Umbilical cord (tissue), 2 donors: ENCODE measurements at places on chromosomes 3 and 15. TPM values are rescaled to one million over a fixed set of nuclear protein-coding genes. Genes with fewer than 3 reads are reported as not detected.

DNA sequence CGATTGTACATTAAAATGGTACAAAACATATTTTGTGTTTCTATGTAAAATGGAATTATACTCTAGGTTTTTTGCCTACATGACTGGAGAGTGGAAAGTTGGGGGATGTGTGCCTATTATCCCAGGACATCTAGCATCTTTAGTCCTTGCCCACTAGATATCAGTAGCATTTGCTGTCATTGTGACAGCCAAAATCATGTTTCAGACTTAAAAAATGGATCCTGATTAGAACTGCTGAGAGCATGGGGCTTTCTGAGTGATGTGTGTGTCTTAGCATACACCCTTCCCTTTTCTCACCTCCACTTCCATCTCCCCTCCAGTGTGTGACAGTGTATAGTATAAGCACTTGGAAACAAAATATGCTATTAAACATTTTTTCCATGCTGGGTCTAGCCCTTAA lies 13.3 kb downstream of the ARMC8 start:
- DNase-seq = no peak

- no peak for DNase-seq
Observed at GRCh38 chr3:155441506-155441905, 148.0 kb upstream of the STRIT1 start.

The THOC7 gene
- total RNA-seq = 39.7 TPM

The C2CD4B gene
- total RNA-seq = not detected

DNA sequence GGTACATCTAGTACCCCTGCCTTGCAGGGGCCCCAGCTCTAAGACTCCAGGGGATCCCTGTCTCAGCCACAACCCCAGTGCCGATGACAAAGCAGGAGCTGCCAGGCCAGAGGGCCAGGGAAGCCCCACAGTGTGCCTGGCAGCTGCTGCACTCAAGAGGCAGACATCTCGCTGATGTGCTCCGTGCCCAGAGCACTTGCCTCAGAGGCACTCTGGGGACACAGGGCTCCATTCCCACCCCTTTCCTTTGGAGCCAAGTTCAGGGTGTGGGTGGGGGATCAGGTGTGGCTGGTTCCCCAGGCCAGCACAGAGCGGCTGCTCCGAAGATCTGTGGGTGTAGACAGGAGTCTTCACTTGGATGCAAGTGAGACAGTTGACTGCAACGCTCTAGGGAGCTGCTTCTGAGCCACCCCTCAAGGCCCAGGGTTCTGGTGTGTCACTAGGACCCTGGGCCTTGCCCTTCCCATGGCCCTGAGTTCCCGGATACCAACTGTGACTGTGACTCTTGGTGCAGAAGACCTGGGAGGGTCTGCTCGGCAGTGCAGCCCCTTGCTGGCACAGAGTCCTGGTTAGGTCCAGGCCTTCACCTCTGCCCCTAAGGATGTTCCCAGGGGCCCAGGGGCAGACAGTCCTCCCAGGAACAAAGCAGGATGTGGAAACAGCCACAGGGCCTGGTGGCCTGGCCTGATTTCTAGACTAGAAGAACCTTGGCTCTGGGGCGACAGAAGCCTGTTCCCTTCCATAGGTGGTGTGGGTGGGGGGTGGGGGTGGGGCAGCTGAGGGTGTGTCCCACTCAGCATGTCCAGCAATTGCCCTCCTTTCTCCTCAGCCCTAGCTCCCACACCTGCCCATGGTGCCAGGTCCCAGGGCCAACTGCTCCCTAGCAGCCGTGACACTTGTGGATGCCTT lies 2.5 kb downstream of the NT5DC2 start:
- DNase-seq = no peak

The C3orf80 gene
- 2.6 TPM for total RNA-seq

GRCh38 chr15:65956307-65956706 lies 87.0 kb downstream of the RAB11A start:
- no peak for DNase-seq

DNA sequence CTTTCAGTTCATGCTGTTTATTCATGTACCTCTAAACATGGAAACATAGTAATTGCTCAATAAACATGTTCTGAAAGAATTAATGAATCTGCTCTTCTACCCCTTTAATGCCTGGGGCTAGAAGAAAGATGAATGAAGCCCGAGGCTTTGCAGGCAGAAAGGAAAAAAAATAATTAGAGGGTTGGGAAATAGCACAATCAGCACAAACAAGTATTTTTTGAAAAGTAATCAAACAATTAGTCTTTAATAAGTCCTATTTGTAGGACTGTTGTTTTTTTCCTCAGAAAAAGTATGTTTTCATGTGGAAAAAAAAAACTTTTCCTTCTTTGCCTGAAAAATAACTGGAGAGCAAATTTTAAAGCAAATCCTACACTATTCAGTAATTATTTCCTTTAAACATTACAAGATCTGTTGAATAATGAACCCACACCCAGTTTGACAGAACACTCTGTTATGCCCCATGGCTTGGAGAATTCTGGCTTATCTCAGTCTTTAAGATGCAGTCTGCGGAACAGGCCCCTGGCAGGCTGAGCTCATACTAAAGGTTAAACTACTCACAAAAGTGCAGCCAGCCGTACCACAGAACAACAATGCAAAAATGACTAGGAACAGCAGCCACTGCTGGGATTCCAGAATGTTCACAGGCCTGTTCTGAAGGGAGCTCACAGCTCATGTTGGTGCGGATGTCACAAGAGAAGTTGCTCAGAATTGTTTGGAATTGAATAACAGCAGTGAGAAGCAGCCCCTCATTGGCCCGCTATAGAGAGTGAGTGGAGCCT lies 79.2 kb downstream of the ABI3BP start:
- DNase-seq = peak; percentile 76

The RAB11A gene
- total RNA-seq = 54.2 TPM

GRCh38 chr3:124839896-124840295 lies 47.3 kb downstream of the ITGB5 start:
- DNase-seq = no peak

The FGF12 gene
- total RNA-seq = 7.0 TPM

The NOX5 gene
- 1.2 TPM for total RNA-seq

The WNT5A gene
- 5.3 TPM for total RNA-seq

The CCDC54 gene
- total RNA-seq = 1.4 TPM

The CCR8 gene
- total RNA-seq = 18.3 TPM

- peak; percentile 25 for DNase-seq
Observed at GRCh38 chr3:43503067-43503728, 118.6 kb downstream of the ANO10 start.

The GOLGA6L4 gene
- 55.1 TPM for total RNA-seq

- DNase-seq = no peak
Observed at GRCh38 chr15:80929225-80929624, 60.4 kb downstream of the MESD start.

GRCh38 chr3:189394599-189395121 lies 222.9 kb downstream of the TPRG1 start:
- no peak for DNase-seq

DNA sequence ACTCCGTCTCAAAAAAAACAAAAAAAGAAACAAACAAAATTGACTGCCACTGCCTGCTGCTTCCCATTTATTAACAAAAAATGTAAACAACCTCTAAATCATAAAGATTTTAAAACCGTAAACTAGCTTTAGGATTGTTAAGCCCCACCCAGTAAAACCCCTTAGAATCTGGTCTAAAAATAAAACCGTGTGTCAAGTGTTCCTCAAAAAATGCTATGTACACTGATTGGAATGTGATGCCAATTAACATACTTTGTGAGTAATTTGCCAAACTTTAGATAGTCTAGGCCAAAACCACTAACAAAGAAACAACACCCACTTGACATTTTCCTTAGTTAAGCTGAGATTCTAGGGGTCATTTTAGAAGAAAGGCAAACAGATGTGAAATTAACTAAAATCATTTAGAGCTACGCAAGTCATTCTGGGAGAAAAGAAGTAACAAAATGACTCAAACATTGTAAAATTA lies 5.3 kb downstream of the RAF1 start:
- no peak for DNase-seq

DNA sequence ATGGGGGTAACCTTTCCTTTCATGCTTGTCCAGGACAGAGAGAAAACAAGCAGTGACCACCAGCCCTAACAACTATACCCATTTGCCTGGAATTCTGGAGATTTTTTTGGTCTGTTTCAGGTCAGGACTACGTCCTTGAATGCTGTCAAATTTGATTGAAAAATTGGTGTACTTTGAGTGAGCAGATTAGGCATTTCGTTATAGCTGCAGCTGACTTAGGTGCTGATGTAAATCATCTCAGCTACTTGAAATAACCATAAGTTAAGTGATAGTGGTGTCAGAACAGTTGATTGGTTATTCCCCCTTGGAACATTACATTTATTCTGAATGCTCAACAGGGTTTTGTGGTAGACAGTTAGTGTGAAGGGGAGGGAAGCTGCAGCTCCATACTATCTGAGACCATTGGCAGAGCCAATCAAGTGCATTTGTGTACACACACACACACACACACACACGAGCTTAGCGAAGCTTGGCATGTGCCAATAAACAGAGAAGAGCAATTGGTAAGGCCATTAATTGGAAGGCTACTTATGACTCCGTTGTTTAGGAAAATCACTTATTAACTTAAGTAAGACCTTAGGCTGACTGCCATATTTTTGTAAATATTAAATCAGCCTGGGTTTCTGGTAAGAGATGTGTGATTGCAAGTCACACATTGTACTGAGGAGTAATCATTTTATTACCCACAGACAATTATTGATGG lies 447.8 kb downstream of the MFSD1 start:
- DNase-seq = no peak

The SEMA3B gene
- total RNA-seq = 29.4 TPM

DNA sequence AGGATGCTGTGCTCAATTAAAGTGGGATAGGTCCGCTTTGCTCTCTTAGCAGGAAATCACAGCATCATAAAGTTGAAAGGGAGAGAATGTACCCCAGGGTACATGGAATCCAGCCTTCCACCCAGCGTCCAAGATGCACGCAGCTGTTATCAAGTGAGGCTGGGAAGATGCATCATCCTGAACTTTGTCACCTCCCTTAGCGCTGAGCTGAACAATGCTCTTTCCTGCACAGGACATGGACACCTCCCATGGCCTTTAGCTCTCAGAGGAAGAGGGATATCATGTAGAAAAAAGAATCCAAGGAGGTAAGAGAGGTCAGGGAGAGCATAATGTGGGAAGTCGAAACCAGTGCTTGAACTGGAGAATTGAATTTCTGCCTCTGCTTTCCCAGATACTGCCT lies 192.8 kb downstream of the FEZF2 start:
- no peak for DNase-seq

GRCh38 chr3:4411236-4411635 lies 55.8 kb downstream of the SUMF1 start:
- DNase-seq = no peak

- DNase-seq = no peak
Observed at GRCh38 chr3:69535613-69536012, 149.7 kb upstream of the FRMD4B start.

The HRH1 gene
- 15.2 TPM for total RNA-seq

DNA sequence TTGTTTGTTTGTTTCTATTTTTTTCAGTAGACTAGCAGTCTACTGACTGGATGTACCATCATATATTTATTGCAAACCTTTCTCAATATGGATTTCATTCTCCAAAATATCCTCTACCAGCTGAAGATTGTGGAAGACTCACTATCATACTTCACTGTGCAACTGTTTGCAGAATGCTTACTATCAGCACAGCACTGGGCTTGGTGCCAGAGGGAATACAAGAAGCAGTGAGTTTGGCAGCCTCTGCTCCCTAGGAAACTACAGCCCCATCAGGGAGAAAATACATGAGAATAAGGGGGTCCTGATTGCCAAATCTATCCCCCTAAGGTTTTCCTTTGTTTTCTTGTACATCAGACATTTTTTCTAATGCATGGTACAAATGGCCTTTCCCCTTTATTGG lies 27.5 kb downstream of the AQP9 start:
- peak; percentile 91 for DNase-seq

GRCh38 chr15:50262533-50262932 lies 3.0 kb downstream of the HDC start:
- no peak for DNase-seq

The XYLB gene
- total RNA-seq = 1.4 TPM

DNA sequence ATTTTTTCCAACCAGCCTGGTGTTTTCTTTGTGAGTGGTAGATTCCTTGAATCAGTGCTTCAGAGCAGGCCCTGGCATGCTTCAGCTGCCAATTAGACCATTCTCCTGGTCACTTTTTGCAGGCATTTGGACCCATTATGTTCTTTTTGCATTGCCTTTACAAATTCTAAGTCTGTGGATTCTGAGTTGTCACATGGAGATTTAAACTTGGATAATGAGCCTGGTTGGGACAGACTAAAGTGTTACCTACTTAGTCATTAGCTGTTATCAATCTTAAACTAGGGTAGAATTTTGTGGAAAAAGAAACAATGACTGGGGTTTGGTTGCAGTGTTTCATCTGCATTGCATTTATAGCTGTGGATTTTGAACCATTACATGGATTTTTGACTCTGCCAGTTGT lies 40.6 kb downstream of the ARHGEF26 start:
- no peak for DNase-seq

The MAP6D1 gene
- total RNA-seq = 5.8 TPM

DNA sequence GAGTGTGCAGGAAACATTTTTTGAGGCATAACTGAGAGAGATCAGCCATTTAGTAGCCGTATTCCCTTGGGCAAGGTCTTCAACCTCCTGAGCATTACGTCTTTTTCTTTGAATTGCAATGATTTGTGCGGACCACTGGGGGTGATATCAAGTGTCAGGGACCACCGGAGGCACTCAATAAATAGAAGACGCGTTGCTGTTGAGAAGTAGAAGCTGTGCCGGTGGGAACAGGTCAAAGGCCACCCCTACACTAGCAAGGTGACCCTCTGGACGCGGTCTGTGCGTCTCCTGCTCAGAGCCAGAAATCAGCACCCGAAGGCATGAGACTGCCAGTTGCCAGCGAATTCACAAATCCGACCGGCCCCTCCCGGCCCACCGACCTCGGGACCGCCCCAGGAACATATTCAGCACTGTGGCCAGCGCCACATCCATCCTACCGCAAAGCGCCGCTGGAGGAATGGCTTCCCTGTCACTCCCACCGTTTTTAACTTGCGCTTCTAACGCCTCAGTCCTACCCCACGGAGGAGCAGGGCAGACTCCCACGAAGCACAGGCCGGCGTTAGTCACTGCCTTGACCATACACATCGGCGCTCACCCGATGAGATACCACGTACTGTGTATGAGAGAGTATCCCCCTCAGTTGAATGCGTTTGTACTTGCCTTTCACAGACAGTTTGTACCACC lies 1.4 kb upstream of the GHSR start:
- DNase-seq = peak; percentile 23

DNA sequence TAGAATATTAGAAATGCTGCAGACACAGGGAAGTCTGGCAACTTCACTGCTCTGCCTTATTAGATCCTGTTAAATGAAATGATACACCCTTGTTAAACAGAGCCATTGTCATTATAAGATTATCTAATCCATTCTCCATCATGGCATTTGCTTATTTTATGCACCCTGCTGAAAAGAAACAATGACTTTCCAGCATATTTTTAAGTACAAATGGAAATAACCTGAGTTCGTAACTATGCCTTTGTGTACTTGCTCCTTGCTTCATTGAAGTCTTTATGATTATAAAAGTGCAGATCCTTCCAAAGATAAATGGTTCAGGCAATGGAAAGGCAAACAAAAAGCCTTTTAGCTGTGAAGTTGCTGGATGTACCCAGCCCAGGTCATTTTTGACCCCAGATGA lies 195.7 kb downstream of the AGBL1 start:
- no peak for DNase-seq
